ENCODE measurements at places on chromosomes 5 and 9.

DNA sequence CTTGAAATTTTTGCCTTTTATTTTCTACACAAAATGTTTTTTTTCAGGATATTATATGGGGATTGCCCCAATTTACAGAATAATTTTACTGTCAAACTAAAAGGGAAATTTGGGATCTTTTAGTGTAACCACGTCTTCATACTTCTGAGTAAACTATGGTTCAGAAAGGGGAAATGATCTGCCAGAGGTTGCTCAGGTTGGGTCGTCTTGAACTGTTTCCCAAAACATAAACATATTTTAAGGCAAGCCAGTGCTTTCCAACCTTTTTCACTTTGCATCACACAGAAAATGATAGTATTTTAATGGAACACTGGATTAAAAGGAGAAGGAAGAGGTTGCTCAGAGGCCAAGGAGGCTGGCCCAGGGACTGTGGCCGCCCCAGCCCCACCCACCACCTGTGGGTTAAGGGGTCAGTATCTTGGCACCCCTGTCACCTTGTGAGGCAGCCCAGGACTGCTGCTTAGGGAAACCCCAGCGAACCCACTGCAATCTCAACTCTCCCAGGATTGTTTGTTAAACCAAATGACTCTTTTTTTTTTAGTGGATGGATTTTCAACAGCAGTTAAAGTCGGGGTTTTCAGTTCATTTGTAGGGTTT lies 142.7 kb upstream of the DHFR start:
- DNase-seq, result no peak

DNA sequence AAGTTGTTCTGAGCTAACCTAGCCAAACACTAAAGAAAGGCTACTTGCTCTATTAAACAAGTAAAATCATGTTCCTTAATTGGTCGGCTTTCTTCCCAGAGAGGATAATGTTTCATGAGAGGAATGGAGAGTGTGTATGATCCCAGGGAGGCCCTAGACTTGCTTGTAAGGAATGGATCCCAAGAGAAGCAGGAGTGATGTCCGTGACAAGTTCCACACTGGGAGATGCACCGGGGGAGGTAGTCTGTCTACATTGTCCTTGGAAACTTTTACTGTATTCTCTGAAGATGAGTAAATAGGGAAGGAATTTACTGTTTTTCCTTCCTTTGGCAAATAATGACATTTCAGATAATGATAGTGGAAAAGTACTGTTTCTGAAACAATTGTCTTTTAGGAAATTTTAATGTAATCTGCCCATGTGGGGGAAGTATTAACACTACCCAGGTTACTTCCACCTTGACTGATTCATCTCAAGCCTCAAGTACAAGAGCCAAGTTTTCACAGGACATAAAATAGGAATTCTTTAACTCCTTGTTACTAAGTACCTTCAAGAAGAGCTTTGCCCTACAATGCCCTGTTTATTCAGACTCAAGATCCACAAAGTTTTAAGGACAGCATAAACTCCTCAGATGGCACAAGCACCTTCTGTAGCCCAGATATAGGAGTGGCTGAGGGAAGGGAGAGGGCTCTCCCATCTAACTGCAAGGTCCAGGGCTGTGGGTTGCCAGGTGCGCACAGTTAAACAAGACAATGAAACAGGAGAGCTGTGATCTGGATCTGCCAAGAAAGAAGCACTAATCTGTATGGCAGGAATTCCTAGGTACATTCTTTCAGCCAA lies 152.1 kb downstream of the GNA14 start:
- DNase-seq, result peak; percentile 49

DNA sequence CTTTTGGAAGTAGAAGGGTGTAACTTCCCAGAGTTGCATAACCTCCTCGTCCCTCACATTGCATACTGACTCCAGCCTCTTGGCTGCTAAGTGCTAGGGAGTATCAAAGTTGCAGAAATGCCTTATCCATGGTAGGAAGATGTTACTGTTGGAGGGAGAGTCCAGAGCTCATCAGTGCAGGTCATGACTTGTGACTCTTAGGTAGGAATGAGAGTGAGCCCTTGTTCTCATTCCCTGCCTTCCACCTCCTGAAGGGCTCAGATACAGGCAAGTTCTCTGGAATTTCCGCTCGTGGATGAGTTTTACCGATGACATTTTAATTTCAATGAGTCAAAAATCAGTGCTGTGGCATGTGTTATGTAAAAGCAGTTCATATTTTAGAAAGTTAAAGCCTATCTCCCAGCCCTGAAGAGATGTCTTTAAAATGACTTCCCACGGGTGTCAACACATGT lies 17.0 kb downstream of the IRX1 start:
- no peak for DNase-seq

- DNase-seq, result peak; percentile 85
Measured at GRCh38 chr5:115941051-115941675, 21.1 kb upstream of the LVRN start.

DNA sequence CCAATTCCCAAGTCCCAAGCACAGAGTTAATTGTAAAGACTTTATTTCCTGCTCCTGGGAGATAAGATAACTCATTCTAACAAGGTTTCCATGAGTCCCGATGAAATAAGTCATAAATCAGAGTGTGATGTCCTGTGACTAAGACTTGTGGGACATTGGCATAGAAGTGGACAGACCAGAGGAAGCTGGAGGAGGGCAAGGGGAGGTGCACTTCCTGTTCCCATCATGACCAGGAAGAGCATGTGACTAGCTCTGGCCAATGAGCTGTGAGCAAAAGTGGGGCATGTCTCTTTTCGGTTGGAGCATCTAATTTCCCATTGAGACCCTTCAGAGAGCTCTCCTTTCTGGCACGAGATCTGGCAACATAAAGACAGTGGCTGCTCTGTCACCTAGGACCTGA lies 100.4 kb downstream of the ZNF354C start:
- DNase-seq, result no peak
